ENCODE measurements at places on chromosomes 1 and 21. TPM values are rescaled to one million over a fixed set of nuclear protein-coding genes. Genes with fewer than 3 reads are reported as not detected.

SLC25A34 gene
- polyA plus RNA-seq: 1.2 TPM

RPS6KA1 gene
- polyA plus RNA-seq: 8.3 TPM

GRCh38 chr1:167273027-167273800 lies 52.5 kb downstream of the POU2F1 start:
- H3K4me3 ChIP-seq: no peak overlapping the region
- no peaks in the 10 kb centered on the region for H3K27me3 ChIP-seq
- peaks cover 5% of the 10 kb centered on the region for H3K4me1 ChIP-seq
- no peak overlapping the region for H3K27ac ChIP-seq
- H3K36me3 ChIP-seq: no peaks in the 10 kb centered on the region

ALX3 gene
- not detected for polyA plus RNA-seq

DNA sequence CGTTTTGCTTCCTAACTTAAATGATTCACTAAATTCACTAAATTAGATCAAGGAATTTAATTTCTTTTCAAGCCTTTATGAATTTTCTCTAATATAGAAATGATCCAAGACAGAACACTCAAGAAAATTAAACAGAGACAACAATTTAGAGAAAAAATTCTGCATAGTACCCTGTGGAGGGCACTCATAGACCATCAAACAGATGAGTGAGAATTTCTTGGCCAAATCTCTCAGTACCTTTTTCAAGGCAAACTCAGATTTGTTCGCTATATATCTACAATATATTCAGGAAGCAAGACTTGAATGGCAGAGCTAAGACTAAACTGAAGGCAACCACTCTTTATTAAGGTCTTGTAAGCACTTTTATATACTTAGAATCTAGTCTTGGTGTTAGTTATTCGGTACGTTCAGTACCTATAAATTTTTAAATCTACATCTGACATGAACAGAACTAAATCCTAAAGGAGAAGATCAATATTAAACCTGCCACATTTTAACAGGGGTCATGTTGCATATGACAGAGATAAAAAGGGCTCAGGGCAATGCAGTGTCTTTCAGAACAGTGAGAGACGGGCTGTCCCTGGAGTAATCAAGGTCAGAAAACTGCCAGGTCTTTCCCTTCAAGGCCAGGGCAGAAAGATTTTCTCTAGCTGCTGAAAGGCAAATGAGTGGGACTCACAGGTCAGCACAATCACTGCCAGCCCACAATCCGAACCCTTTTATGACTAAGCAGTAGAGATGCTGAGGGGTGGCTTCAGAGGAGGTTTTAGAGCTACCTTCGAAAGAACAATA lies 118.8 kb upstream of the TMPRSS15 start:
- no peaks in the 10 kb centered on the region for H3K36me3 ChIP-seq
- H3K27ac ChIP-seq: no peak overlapping the region
- H3K4me3 ChIP-seq: no peak overlapping the region
- no peaks in the 10 kb centered on the region for H3K27me3 ChIP-seq
- no peak for DNase-seq

ALDH4A1 gene
- polyA plus RNA-seq: 18.5 TPM

C1orf74 gene
- 2.1 TPM for polyA plus RNA-seq
